Stimulated activated CD4-positive, alpha-beta T cell treated with anti-CD3 and anti-CD28 coated beads, Interleukin-4, amount 100 ng/mL, for 1 hour (primary cell): ENCODE measurements at places on chromosomes 6 and 20.

- no peak for DNase-seq
Measured at GRCh38 chr20:62671765-62672164, 29.5 kb downstream of the SLCO4A1 start.

DNA sequence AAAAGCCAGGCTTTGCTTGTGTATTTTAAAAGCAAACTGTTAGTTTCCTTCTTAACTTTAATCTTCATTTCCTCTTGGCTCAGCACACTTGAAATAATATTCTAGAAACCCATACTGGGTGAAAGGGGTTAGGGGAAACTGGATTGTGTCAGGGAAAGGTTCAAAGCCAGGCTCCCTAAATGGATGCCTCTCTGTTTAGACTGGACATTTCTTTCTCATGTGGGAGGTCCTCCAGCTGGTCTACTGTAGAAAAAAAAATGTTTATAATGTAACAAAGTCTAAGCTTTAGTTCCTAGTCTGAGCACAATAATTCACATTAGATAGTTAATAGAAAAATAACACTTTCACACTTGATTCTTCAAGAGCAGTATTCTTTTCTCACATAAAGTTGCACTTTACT lies 89.0 kb upstream of the AKIRIN2 start:
- DNase-seq, result no peak

DNA sequence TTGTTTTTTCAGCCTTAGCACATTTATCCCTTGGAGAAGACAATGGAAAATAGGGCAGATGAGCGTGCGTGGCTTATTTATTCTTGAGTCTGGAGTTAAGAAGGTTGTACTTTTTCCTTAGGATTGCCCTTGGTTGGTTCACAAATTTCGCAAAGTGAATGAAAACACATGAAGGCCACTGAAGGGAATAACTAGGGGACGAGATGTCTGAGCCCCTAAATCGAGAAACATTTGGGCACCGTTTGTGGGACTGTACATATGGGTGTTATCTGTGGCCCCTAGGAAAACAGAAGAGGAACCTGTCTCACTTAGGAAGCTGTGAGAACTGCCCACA lies 19.4 kb upstream of the TRIM27 start:
- DNase-seq, result no peak

GRCh38 chr6:107192830-107193229 lies 77.5 kb upstream of the BEND3 start:
- DNase-seq, result no peak

GRCh38 chr6:45727819-45728449 lies 287.7 kb downstream of the CLIC5 start:
- no peak for DNase-seq

DNA sequence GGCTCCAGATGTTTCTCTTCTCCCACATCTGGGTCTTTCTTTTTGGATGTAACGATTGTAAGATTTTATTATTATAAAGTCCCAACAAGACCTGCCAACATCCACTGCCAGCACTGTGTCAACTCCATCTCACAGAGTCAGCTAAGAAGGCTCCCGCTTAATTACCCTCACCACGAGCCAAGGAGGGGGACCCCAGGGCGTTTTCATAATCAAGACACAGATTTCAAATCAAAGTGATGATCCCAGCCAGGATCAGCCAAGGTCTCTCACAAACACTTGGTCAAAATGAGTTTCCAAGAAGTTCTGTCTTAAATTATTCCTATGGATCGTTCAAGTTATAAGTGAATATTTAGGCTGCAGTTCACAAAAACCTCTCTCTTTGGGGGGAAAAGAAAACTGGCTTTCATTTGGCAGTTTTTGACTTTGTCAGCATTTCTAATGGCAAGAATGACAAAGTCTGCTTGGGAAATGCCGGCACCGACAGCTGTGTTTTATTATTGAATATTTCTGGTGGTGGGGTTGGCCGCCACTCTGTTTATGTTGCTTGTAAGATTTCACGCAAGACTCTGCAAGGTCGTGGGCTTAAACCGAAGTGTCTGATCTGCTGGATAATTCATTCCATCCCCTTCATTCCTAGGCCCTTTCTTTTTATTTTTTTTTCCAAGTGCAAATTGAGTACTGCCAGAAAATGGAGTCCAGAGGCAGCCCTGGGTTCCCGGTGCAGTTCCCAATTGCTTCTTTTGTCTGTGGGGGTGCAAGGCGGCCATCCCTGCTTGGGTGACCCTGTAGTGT lies 170.2 kb upstream of the PMEPA1 start:
- no peak for DNase-seq

DNA sequence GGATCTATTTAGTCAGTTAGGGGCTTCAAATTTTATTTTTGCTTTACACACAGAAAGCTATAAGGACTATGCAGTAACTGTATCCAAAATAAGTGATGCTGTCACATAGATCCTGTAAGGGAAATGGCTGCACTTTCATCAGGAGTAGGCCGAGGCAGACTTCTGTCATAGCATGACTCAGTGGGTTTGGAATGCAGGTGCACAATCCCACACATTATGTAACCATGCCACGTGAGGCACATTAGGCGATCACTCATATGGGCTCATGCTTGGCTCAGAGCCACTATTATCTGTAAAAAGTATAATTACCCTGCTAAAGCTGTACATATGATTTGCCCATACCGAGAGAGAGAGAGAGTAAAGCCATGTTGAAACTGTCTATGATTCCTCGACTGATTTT lies 1189.4 kb upstream of the EYS start:
- no peak for DNase-seq

DNA sequence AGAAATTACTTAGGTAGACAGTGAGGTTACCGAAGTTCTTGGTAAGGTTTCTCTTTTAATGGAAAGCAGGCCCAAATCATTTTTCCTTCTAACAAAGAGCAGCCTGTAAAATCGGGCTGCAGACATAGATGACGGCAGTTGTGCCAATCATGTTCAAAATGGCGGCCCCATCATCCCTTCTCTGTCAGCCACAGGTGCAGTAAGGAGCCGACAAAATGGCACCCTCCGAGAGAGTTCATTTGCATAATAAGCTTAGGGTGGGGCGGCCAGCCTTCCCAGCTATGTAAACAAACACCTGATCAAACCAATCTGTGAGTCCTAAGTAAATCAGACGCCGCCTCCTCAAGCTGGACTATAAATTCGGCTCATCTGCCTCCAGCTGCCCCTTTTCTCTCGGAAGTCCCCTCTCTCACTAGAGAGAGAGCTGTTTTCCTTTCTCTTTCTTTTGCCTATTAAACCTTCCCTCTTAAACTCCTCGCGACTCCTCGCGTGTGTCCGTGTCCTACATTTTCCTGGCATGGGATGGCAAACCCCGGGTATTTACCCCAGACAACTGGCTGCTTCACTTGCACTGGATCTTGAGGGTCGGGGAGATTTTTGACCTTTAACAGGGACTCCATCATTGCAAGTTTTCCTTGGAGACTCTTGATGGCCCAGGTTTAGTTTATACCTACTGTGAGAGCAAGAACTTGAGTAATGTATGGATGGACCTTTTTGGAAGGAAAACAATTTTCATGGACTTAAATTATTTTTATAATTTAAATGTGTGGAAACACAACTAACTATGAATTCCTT lies 8.9 kb upstream of the DDR1 start:
- no peak for DNase-seq

GRCh38 chr20:555976-556385 lies 12.4 kb upstream of the CSNK2A1 start:
- no peak for DNase-seq

- no peak for DNase-seq
Measured at GRCh38 chr6:144651234-144651633, 366.1 kb downstream of the UTRN start.

GRCh38 chr6:90315354-90315950 lies 18.8 kb upstream of the BACH2 start:
- no peak for DNase-seq

DNA sequence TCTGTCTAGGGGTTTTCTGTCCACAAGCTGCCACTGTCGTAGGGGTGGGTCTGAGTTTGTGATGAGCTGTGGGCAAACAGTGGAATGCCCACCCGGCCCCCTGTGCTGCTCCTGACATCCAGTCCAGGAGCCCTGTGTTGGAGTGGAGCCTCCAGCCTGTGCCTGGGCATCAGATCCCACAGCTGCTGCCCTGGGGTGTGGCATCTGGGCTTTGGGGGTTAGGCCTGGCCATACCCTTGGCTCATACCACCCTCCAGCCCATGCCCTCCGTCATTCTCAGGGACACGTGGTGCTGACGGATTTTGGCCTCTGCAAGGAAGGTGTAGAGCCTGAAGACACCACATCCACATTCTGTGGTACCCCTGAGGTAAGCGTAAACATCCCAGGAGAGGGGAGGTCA lies 12.9 kb downstream of the SGK2 start:
- no peak for DNase-seq

DNA sequence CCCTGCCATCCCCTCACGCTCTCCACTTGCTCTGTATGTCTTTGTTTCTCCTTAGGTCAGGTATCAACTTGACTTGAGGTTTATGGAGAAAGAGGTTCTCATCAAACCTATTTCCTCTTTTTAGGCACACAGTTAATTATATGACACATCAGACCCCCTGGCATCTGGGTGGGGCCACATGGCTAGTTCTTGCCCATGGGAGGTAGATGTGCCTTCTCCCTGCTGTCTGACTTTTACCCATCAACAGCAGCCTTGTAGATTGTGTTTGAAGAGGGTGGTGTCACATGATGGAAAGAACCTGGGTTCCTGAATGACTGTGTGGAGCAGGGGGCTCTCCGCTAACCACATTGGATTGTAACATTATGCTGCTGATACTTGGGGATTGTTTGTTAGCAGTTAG lies 7.2 kb upstream of the UQCC2 start:
- DNase-seq, result no peak

- DNase-seq, result no peak
Measured at GRCh38 chr20:25408170-25408547, 686 bp downstream of the GINS1 start.

DNA sequence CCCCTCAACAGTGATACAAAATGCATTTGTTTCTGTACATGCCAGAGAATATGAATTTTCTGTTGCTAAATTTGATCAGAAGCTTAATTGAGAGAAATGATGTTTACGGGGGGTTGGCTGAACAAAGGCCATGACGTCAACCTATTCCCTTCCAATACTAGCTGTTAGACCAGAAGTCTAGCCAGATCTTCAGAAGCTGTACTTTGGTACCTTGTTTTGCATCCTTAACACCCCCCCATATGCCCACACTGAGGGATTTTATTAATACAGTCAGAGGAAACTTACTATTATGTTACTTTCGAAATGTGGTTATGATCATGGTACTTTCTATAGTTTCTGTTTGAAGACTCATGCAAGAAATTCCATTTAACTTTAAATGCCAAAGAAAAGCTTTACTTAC lies 3.1 kb downstream of the NCOA7 start:
- DNase-seq, result no peak

- DNase-seq, result no peak
Measured at GRCh38 chr20:4947817-4948559, 53.3 kb downstream of the SLC23A2 start.

GRCh38 chr20:48080583-48080982 lies 295.3 kb upstream of the SULF2 start:
- no peak for DNase-seq

- no peak for DNase-seq
Measured at GRCh38 chr6:101401792-101402621, 8.5 kb downstream of the GRIK2 start.

- no peak for DNase-seq
Measured at GRCh38 chr20:39658662-39659409, 696.7 kb downstream of the DHX35 start.

- no peak for DNase-seq
Measured at GRCh38 chr6:44737829-44738528, 350.5 kb downstream of the CDC5L start.

- DNase-seq, result no peak
Measured at GRCh38 chr20:18190338-18191233, 52.9 kb downstream of the KAT14 start.

GRCh38 chr6:101281266-101281665 lies 112.2 kb upstream of the GRIK2 start:
- DNase-seq, result no peak

DNA sequence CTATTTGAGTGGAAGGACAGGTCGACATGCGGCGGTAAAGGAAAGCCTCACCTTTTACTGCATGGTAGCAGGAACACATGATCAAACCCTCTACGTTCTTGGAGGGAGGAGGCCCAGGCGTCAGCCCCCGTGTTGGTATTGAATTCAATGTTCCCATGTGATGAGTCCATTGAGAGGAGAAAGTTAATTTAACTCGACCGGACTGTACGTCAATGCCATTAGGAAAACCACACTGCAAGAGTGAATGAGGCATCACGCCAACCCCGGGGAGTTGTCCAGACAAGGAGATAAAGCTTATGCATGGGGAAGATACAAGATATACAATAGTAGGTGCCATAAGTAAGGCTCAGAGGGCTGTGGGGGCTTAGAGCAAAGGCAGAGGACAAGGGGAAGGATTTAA lies 213.9 kb upstream of the ECI2 start:
- no peak for DNase-seq

DNA sequence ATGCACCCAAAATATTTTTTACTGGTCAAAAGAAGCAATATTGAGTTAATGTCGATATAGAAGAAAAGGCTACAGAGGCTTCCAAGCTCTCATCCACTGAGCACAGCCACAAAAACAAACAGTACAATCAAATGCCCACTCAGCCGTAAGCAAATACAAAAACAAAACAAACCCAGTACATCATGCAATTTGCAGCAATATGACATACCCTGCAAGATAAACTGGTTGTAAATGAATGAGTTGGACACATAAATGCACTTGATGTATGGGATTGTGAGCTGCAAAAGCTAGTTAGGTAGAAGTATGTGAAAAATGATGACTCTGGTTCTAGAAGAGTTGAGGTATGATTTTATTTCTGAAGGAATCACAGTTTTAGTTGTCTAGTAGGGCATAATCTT lies 83.9 kb downstream of the SESN1 start:
- no peak for DNase-seq
